ENCODE measurements at places on chromosomes 13 and 19.

GRCh38 chr13:44146138-44146537 is 227.5 kb upstream of the SERP2 start:
- DNase-seq: no peak

- peak; percentile 94 for DNase-seq
These were observed 19.3 kb upstream of the ZNF888 start for GRCh38 chr19:52942386-52943133.

DNA sequence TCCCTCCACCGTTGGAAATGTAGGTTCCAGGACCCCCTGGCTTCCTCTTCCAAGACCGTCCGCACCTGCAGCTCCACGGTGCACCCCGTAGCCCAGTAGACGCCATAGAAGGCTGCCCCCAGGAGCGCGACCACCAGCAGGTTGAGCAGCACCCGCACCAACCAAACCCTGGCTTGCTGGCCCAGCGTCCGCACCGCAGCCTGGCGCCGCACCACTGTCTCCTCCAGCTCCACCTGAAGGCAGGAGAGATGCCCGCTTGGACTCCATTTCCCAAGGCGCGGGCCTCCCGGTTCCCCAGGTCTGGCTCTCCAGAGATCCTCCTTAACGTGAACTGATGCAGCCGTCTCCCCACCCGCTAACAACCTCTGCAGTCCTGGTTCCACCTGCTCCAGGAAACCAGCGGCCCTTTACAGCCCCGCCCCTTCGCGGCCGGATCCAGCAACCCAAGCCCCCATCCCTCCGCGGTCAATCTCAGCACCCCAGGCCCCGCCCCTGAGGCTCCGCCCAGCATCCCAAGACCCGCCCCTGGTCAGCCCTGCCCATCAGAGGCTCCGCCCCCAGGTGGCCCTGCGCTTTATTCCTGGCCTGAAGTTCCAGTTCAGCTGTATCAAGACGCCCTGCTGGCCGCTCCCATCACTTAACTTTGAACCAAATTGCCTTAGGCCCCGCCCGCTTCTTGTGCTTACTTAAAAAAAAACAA is 5.0 kb upstream of the LENG1 start:
- peak; percentile 92 for DNase-seq

DNA sequence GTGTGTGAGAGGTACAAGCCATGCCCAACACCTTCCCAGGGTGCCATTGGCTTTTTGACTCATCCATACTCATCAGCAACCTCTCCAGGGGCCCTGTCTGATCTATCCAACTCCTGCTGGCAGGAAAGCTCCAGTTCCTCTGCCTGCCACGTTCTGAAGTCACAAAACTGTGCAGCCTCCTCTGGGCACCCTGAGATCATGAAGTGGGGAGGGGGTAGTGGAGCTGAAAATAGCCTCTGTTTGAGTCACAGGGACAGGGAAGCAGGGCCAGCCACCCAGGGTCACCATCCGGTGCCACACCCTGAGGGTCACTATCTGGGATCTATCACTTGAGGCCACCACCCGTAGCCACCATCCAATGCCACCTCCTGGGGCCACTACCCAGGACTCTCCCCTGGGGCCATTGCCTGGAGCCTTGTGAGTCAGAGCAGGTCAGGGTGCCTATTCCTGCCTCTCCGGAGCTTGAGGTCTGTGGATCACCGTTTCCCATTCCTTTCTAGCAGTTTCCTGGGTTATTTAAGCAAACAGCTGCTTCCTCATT is 172.1 kb downstream of the NUFIP1 start:
- peak; percentile 11 for DNase-seq

DNA sequence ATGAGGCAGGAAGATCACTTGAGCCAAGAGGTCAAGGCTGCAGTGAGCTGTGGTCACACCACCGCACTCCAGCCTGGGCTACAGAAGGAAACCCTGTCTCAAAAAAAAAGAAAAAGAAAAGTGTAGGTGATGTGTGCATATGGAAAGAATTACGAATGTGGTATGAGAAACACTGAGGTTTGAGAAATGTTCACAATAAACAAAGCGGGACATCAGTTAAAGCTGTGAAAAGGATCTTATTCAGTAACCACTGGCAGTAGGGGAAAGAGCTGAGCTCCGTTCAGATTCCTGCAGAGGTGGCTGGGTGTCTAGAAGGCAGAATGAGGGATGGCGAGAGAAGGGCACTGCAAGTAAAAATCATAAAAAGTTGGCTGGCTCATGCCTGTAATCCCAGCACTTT is 4.1 kb upstream of the IGSF23 start:
- DNase-seq: no peak

- DNase-seq: peak; percentile 71
These were observed 439.4 kb upstream of the KLF12 start for GRCh38 chr13:74573654-74574053.

DNA sequence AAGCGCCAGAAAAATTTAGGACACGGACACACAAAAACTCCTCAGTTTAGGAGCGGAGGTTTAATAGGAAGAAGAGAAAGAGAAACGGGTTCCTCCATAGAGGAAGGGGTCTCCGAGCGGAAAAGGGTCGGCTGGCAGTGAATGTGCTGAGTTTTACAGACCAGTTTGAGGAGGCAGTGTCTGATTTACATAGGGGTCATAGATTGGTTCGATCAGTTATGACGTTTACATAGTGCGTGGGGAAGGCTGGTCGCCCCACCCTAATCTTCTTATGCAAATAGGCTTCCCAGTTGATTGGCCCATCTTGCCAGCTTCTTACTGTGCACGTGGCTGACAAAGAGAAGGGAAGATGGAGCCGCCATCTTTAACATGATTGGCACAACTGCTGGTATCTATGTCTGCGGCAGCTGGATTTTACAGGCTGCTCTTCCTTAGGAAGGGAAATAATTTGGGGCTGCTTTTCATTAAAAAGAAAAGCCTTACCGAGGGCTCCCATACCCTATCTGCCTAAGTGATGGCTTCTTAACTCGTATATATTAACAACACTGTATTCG is 1.2 kb upstream of the ZNF225 start:
- peak; percentile 98 for DNase-seq

- DNase-seq: peak; percentile 45
These were observed 1.7 kb downstream of the STK24 start for GRCh38 chr13:98575009-98575903.

DNA sequence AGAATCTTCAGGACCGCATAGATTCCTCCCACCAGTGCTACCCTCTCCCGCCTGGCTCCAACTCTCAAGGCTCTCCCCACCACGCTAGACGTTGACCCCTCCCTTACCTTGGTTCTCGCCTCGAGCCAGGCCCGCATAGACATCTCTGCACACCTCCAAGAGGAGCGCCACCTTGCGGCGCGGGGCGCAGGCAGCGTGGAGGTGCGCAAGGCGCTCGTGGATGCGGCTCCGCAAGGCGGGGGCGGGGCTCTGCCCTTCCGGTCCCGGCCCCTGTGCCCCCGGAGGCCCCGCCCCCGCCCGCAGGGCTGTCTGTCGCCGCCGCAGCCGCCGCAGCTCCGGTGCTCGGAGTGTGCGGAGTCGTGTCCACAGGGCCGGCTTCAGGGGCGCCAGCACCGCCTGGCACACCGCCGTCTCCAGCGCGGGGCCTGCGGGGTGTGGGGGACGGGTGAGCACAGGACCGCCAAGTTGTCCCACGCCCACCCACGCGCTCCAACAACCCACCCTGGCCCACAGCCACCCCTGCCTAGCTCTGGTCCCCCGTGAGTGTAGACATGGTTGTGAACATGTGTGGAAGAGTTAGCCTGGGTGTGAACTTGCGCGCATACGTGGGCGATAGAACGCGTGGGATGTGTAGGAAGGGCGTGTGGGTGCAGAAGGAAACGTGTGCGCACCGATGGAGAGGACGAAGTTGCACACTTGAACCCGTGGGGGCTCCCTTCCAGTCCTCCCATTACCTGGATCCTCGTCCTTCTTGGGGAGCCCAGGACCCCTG is 8.1 kb downstream of the RINL start:
- DNase-seq: peak; percentile 90

DNA sequence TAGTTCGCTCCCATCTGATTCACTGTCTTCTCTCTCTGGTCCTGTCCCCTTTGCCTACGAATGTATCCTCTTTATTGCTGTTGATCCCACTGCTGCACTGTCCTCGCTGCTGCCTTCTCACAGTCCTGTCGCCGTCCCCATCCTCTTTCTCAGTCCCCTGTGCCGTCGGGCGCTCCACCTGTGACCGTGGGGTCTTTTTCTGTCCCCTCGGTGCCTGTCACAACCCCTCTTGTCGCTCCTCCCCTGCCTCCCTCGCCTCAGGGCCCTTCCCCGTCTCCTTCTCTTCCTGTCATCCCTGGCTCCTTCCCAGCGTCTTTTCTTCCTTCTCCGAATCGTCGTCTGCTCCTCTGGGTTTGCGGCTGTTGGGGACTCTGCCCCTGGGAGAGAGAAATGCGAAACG is 32.3 kb downstream of the SYT3 start:
- DNase-seq: no peak

DNA sequence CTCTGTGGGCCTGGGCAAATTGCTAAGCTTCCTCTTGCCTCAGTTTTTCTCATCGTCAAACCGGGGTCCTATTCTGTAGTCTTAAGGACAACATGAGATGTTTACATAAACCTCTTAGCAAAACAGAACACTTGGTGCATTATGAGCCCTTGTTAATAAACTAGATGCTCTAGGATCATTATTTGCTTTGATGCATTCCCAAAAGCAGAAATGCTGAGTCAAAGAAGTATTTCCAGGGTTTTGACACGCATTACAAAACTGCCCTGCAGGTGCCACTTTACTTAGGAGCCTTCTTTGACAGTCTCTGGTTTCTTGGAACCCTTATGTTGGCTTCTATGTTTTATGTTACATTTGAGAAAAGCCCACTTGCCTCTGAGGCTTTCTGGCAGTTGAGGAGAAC is 12.1 kb downstream of the AKAP11 start:
- DNase-seq: no peak

- DNase-seq: peak; percentile 72
These were observed 7.5 kb upstream of the DMWD start for GRCh38 chr19:45800070-45800553.

- no peak for DNase-seq
These were observed 5.7 kb upstream of the LYPD3 start for GRCh38 chr19:43471091-43471490.

- peak; percentile 61 for DNase-seq
These were observed 14.8 kb downstream of the DHX34 start for GRCh38 chr19:47363758-47364531.

GRCh38 chr19:46453661-46454060 is 17.7 kb downstream of the PNMA8A start:
- DNase-seq: no peak

GRCh38 chr13:114283576-114283975 is 2.2 kb downstream of the UPF3A start:
- peak; percentile 45 for DNase-seq

DNA sequence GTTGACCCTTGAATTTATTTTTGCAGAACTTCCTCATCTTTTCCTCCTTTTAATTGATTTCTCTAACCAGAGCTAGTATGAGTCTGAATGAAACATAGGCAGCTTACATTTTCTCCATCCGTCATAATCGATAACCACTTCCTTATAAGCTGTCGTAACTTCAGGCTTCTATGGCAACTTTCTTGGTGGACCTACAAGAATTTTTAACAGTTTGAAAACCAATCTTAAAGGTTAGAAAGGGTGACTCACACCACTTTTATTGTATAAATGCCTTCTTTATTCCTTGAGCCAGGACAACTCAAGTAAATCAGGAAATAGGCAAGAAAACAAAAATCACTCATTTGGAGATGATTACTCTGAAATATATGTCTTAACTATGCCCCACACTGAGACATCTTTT is 105.7 kb upstream of the KL start:
- DNase-seq: no peak

- peak; percentile 64 for DNase-seq
These were observed 130.6 kb downstream of the KLF5 start for GRCh38 chr13:73189362-73189761.

DNA sequence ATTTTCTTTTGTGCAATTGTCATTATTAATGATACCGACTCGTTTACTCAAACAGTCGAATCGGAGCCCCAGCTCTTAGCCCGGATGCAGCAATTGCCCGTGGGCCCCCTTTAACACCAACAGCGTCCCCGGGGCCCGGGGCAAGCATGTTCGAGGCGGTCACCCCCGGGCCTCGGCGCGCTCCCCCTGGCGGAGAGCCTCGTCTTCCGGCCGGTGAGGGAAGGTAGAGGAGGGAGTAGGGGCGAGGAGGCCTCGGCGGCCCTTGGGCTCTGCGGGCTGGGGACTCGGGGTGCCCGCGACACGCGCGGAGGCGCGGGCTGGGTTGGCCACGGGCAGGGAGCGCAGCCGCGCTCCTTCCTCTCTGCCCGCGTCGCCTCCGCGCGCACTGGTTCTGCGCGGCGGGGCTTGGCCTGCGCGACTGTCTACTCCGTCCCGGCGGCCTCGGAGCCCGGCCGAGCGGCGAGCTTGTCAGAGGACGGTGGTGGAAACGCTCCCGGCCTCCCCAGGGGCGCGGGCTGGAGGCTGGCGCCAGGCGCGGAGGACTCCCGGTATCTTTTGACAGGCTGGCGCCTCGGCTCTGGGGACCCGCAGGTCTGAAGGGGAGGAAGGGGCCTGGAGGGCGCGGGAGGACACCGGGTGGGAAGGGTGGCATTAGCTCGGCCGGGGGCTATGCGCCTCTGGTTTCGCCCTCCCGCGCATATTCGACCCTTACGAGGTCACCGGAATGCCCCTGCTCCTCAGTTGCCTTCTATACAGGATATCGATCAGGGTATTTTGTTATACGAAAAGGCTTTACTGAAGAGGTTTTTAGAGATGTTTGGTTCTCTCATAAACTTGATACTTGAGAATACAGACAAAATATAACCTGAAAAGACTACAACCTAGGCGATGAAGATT is 1.5 kb downstream of the BIVM start:
- peak; percentile 87 for DNase-seq

DNA sequence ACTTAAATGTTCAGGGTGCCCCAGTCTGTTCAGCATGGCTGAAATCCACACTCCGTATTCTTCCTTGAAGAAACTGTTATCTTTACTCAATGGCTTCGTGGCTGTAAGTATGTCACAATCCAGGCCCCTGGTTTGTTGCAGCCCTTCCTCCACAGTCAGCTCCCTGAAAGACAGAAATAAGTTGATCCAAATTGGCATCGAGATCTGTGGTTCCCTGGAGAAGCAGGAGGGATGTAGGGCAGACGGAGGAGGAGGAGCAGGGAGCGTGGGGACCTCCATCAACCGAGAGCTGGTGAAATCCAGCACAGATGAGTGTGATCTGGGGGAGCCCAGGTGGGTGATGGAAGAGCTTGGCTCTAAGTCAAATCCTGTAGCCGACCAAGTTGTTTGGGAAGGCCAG is 304 bp downstream of the TSPAN16 start:
- DNase-seq: no peak
